Stimulated activated CD4-positive, alpha-beta T cell treated with anti-CD3 and anti-CD28 coated beads, Interleukin-4, amount 100 ng/mL, for 1 hour (primary cell): ENCODE measurements at places on chromosomes 7 and 10.

- no peak for DNase-seq
Observed at GRCh38 chr10:74207691-74208480, 56.9 kb downstream of the ADK start.

DNA sequence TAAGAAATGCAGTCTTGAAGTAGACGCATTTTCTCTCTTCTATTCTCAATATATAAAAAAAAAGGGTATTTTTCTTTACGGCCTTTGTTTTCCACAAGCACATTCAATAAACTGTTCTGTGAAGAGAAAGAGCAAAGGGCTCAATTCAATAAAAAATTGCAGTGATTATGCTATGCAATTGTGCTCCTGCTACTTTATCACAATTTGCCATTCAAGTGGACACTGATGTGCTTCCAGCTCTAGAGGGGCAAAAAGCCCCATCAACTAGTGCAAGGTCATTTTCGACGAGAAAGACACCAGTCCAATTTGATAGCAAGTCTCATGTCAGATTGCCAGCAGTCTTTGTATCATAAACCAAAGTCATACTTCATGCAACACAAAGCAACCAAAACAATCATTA, 82.6 kb upstream of the THSD7A start:
- no peak for DNase-seq

- DNase-seq = no peak
Observed at GRCh38 chr7:132489776-132490237, 86.5 kb downstream of the PLXNA4 start.

DNA sequence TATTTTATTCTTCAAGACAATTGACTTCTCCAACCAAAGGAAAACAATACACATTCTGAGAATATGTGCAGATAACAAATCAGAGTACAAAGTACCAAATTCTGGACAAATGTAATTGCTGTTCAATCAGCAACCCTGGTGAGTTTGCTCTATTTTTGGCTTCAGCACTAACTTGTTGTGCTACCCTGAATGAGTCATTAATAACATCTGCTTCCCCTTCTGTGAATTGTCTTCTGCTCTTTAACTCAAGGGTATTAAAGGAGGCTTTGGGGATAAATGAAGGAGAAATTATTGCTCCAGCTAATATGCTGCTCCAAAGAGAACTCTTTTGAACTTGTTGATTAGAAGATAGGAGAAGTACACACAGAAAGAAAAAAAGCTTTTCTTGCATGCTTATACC, 459.3 kb downstream of the HTR7 start:
- no peak for DNase-seq

DNA sequence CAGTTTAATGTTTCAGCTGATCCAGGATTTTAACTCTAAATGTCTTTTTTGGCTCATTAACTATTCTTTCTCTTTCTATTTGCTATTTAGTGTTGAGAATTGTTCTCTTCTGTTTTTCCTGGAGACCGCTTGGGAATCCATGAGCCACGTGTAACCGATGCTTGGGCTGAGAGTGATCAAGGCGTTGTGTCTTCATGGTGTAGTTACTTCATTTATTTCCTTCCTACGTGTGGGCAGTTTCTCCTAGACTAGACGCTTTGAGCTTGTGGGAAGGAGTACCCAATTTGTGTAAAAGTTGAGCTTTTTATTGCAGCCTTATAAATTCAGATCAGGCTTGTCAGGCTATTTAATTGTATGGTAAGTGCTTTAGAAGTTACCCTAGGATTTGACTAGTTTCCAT, 2.9 kb downstream of the EIF3B start:
- no peak for DNase-seq

GRCh38 chr7:95132500-95132899, 191.8 kb downstream of the PON1 start:
- DNase-seq = no peak

DNA sequence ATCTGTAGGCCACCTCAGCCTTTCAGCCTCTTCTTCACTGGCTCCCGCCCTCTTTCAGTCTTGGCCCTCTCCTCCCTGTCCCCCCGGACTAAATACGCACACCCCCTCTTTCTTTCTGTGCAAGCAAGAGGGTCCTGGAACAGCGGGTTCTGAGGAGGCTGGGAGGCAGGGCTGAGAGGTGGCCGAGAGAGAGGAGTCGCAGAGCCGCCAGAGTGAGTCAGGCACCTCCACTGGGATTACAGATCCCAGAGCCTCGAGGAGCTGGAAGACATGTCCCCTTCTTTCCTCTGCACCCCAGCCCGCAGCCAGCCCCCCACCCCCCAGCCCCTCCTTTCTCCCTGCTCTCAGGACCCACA, 182 bp downstream of the CCDC136 start:
- no peak for DNase-seq

DNA sequence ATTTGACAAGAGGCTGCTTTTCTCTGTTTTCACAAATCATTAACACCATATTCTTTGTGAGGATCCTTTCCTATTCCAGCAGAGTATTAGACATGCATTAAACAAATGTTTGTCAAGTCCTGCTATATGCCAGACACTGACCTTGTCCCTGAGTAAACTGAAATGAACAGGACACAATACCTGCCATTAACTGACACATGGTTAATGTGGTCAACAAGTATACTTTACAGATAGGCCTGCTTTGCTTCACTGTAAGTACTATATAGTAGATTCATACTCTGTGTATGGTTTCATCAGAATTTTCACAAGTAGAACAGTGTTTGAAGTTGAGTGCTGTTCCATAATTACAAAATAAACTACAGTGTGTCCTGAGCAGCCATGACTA, 5.9 kb downstream of the TNKS2 start:
- no peak for DNase-seq

- DNase-seq = no peak
Observed at GRCh38 chr7:69448071-69448470, 150.2 kb upstream of the AUTS2 start.

DNA sequence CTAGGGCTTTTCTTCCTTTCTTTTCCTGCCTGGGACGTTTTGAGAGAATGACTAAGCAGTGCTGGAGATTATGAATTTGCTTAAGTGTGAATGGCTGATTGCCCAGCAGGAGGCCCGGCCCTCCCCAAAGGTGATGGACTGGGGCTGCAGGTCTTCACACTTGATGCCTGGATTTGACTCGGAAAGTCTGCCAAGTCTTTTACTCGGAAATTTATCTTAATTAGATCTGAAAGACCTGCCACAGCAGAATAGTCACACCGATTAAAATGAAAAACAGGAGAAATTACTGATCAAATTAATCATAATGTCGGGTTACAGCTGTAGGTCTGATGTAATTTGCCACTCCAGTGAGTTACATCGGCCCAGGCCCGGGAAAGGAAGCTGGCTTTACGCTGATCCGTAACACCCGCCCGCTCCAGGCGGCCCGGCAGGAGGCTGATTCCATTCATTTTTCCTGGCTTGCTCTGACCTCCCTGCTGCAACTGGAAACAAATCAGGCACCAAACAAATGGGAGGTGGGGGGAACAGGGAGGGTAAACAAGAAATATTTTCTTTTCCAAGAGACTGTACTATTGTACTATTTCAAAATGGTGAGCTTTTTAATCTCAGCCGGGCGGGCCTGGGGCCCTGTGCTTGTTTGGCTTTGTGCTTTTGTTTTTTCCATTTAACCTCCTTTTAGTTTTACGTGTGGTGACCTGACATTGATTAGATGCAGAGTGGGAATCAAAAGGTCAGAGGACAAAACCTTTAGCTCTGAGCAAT, 212.4 kb upstream of the YAE1 start:
- DNase-seq = no peak

DNA sequence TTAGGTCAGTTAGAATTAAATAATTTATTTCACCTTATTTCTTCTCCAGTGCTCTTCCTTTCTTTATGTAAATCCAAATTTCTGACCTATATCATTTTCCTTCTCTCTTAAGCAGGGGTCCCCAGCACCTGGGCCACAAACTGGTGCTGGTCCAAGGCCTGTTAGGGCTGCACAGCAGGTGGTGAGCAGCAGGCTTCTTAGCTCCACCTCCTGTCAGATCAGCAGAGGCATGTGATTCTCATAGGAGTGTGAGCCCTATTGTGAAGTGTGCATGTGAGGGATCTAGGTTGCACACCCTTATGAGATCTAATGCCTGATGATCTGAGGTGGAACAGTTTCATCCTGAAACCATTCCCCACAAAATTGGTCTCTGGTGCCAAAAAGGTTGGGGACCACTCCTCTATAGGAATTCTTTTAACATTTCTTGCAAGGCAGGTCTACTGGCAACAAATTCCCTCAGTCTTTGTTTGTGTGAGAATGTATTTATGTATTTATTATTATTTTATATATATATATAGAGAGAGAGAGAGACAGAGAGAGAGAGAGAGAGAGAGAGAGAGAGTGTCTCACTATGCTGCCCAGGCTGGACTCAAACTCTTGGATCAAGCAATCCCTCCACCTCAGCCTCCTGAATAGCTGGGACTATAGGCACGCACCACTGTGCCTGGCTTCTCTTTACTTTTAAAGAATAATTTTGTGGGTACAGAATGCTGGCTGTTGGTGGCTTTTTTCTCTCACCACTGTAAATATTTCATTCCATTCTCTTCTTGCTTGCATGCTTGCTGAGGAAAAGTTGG, 4.3 kb upstream of the ABCC2 start:
- no peak for DNase-seq

- DNase-seq = no peak
Observed at GRCh38 chr10:19719284-19719683, 96.9 kb upstream of the PLXDC2 start.

GRCh38 chr7:156401617-156402016, 239.0 kb upstream of the RNF32 start:
- no peak for DNase-seq

GRCh38 chr7:22565315-22565811, 65.4 kb upstream of the STEAP1B start:
- DNase-seq = no peak

GRCh38 chr7:122790132-122790531, 87.4 kb upstream of the RNF148 start:
- no peak for DNase-seq

GRCh38 chr7:116142850-116143249, 67.5 kb upstream of the TES start:
- no peak for DNase-seq

DNA sequence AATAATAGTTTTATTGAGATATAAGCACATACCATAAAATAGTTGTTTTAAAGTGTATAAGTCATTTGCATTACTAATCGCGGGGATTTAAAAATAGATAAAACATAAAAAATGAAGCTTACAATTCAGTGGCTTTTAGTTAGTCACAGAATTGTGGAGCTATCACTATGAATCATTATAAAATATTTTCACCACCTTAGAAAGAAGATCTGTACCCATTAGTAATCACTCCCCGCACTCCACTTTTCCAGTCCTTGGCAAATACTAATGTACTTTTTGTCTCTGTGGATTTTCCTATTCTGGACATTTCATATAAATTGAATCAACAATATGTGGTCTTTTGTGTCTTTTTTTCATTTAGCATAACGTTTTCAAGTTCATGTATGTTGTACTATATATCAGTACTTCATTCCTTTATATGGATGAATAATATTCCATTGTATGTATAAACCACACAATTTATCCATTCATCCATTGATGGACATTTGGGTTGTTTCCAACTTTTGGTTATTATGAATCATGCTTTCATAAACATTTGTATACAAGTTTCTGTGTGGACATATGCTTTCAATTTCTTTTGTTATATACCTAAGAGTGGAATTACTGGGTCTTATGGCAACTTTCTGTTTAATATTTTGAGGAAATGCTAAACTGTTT, 162.5 kb downstream of the MAGI2 start:
- DNase-seq = no peak

DNA sequence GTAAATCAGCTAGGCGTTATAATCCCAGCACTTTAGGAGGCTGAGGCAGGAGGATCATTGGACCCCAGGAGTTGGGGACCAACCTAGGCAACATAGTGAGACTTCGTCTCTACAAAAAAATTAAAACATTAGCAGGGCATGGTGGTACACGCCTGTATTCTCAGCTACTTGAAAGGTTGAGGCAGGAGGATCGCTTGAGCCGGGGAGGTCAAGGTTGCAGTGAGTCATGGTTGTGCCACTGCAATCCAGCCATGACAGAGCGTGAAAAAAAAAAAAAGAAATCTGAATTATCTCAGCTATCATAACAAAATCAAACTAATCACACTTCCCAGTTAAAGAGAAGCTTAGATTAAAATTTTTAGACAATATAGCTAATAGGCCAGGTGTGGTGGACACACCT, 35.3 kb downstream of the ATAD1 start:
- no peak for DNase-seq

- DNase-seq = no peak
Observed at GRCh38 chr7:90551036-90551435, 45.1 kb upstream of the CDK14 start.

- no peak for DNase-seq
Observed at GRCh38 chr7:96636342-96636860, 73.2 kb downstream of the SEM1 start.

DNA sequence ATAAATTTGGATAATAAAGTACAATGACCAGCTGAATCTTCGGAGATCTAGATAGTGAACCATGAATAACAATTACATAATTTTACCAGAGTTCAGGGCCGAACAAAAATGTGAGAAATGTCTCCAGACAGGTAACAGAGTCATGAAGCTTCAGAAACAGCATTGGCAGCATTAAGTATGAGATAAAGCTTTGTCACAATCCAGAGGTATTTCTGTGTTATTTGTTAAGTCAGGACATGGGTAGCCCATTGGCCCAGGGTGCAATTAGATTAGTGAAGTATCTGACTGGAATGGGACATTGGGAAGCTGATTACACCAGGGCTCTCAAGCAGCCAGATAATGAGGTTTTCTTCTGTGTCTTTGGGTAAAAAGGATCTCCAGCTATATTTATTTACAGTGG, 184.2 kb upstream of the PPP1R3A start:
- DNase-seq = no peak

DNA sequence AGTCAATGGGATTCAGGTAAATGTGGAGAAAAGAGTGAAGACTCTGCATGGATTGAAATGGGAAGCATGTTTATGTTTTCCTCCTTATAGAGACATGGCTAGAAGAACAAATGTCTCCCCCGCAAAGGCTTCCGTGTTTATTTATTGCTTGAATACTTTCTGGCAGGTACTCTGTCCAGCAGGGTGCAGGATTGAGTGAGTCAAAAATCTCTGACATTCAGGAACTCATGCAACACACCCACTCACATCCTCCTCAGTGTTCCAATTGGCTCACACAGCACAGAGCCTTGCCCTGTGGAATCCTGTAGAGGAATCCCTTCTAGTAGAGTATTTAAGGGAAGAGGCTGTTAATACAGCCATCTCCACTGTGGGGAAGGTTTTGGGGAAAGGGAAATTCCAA, 290.3 kb upstream of the VWC2 start:
- no peak for DNase-seq

- DNase-seq = no peak
Observed at GRCh38 chr10:112519133-112519761, 72.2 kb downstream of the VTI1A start.

- no peak for DNase-seq
Observed at GRCh38 chr7:18459484-18460245, 35.9 kb upstream of the HDAC9 start.

GRCh38 chr10:70557086-70557845, 45.3 kb downstream of the PRF1 start:
- no peak for DNase-seq

- no peak for DNase-seq
Observed at GRCh38 chr7:27899601-27900000, 159.6 kb downstream of the TAX1BP1 start.
